ENCODE measurements at places on chromosomes 7 and 10.

DNA sequence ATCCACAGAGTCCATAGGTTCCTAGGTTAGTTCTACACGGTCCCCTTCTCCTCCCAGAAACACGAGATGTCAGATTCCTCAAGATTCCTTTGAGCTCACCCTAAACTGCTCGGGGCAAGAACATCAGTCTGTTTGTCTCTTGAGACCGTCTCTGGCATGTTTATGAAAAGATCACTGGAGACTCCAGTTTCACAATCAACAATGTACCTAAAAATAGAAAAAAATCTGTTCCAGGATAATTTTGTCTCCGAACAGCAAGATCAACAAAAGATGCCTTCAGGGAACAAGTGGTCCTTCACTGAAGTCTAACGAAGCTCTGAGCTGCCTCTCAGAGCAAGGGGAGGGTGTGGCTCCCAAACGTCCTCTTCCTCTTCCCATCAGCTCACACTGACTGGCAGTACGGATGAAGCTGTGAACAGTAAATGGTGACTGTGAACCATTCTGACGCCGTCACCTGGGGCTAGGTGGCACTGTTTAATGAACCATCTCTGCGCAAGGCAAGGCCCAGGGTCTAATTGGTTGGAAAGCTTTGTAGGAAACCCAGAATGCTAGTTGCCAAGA lies 156.2 kb upstream of the LYZL1 start:
- DNase-seq: no peak

- DNase-seq: no peak
Observed at GRCh38 chr10:35236739-35237138, 99.6 kb upstream of the CCNY start.

GRCh38 chr7:116089293-116089692 lies 58.7 kb upstream of the TFEC start:
- no peak for DNase-seq

DNA sequence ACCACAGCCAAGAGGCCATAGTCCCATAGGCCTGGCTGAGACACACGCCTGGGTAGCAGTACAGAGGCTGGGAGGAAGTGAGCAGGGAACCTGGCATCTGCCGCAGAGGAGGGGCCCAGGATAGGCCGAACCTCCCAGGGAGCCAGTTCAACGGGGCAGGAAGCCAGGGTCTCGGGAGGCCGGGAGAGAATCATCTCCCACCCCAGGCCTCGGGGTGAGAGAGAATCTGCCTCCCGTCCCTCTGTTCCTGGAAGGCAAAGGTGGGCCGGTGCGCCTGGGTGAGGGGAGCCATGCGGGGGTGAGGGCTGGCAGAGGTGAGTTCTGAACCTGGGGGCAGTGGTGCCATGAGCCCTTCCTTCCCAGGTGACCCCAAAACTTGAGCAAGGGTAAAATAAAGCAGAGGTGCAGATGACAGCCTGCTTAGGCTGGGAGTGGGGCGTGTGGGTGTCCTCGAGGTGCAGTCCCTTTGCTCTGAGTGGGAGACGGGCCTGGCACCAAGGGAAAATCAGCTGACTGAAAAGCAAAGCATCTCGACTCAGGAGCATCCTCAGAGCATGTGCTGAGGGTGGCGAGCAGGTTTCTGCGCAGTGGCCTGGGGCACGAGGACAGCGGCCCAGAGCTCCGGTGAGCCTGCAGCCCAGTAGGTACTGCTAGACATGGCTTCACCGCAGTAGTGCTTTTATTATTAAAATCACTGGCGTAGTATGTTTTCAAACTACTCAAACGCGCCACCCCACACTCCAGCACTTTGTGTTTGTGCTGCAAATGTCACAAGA lies 15.5 kb downstream of the AGAP3 start:
- DNase-seq: peak; percentile 39

- DNase-seq: no peak
Observed at GRCh38 chr10:34762603-34763299, 52.3 kb downstream of the PARD3 start.

GRCh38 chr7:74481458-74482196 lies 27.9 kb downstream of the GTF2IRD1 start:
- no peak for DNase-seq

DNA sequence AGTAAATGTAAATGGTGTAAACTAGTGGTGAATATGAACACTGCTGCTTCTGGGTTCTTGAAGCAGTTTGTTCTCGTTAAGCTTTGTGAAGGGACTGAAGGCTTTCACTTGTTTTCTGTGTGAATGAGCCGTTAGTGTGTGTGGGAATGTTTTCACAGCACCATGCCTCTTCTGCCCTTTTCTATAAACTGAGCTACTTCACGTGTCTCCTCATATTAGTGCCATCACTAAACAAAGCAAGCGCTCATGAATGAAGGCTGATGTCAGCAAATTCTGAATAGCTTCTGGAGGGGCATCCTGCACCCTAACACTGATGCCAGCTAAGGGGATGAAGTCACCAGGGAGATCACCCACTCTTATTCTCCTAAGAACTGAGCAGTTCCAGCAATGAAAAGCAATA lies 205.6 kb upstream of the ETV1 start:
- DNase-seq: no peak

- no peak for DNase-seq
Observed at GRCh38 chr10:63563623-63564022, 42.4 kb downstream of the REEP3 start.

GRCh38 chr10:43254881-43255633 lies 11.8 kb downstream of the RASGEF1A start:
- DNase-seq: peak; percentile 43

DNA sequence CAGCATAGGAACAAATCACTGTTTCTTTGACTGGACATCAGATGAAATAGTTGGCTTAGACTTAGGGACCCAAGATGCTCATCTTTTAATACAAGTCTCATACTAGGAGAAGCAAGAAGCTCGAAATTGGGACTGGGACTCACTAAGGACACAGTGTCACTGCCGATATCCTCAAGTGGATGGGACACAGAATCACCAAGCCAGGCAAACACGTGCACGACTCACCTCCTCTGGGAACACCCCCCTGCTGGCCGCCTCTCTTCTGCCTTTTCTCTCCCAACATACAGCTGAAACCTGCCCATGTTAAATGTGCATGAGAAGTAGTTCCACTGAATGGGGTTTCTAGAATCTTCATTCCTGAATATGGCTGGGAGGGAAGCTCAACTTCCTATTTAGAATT lies 106.6 kb upstream of the FAM204A start:
- no peak for DNase-seq

DNA sequence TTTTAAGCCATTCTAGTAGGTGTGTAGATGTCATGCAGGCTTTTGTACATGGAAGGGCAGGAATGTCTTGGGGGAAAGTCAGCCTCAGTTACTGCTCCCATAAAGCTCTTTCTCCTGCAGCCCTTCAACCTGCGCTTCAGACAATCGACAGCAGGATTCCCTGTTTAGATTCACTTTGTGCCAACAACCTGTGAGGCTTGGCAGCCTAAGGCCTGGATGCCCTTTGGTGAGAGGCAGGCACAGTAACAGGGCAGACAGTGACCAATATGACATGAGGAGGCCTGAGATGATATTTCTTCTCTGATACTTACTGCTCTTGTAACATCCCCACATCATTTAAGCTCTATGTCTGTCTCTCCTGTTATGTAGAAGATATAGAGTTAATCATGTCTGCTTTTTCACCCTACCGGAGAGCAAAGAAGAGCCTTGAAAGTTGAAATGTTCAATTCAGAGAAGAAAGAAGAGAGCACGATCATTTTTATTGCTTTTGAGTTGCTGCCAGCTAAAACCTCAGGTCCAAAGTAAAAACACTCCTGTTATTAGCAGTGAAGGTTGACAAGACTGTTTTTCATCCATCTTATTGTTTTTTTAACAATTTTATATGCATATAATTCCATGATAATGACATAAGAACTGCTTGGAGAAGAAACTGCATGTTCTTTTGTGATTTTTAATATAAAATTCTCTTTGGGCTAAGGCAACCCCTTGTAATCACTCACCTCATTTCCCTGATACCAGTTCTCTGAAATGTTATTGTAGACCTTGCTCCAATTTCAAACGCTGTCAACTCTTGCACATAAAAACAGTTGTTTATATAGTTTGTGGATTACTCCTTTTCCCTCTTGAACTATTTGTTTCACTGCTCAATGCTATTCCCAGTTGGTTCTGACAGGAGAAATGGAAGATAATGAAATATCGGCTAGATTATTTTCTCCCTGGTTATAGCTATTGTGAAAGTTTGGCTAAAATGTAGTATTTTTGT lies 140.9 kb downstream of the GALNT17 start:
- no peak for DNase-seq

- no peak for DNase-seq
Observed at GRCh38 chr7:44184206-44184872, 4.9 kb downstream of the GCK start.

- DNase-seq: no peak
Observed at GRCh38 chr7:50676740-50677637, 105.7 kb downstream of the GRB10 start.

Measured in ureter (tissue), 1 donor.